ENCODE measurements at places on chromosomes 2 and 18.

- DNase-seq = no peak
Measured at GRCh38 chr2:126864861-126865260, 33.8 kb upstream of the TEX51 start.

- no peak for DNase-seq
Measured at GRCh38 chr18:23591011-23591410, 4.7 kb upstream of the NPC1 start.

DNA sequence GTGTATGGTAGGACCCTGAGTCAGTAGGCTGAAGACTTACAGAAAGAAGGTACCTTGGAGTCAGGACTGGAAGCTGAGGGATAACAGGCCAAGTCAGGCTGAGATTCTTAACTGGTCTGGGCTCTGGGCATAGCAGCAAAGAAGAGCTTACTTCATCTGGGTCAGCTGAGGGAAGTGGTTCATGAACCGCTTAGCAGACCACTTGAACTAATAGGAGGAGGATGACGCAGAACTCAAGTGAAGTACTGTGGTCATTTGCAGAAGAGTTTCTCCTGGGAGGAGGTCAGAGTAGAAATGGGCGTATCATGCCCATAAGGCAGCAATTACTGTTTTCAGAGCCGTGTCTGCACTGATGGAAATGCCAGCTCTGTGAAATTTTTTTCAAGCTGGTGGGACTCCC is 164.5 kb downstream of the LCLAT1 start:
- DNase-seq = no peak

GRCh38 chr2:209619782-209620181 is 151.8 kb upstream of the UNC80 start:
- no peak for DNase-seq

- DNase-seq = no peak
Measured at GRCh38 chr2:206471524-206472062, 28.3 kb downstream of the ADAM23 start.

DNA sequence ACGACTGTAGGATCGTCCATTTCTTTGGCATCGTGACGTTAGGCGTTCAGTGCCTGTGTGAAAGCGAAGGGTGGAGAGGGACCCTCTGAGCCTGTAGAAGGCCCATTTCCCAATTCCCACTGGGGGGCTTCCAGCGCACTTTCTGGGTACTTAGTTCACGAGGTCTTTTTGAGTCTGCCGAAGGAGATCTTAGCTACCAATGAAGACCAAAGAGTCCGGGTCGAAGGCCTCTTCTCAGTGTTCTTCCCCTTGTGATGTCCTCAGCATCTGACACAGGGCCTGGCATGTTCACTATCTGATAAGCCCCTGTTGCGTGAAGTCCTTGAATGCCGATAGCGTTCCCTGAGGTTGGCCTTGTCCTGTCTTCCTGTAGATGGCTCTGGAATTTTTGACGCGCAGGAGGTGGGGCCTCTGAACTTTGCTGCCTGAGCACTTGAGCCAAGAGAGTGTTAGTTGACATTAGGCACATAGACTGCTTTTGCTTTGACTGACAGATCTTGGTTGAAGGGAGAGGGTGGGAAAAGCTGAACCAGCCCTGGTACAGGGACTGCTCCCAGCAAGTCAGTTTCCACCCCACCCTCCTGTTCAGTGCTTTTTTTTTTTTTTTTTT is 52.8 kb downstream of the LDLRAD4 start:
- DNase-seq = no peak

GRCh38 chr2:12330916-12331315 is 385.8 kb upstream of the TRIB2 start:
- DNase-seq = no peak

Measured in NCI-H1092 treated with DMSO at 0.1 percent for 48 hours (cell line).